ENCODE measurements at places on chromosomes 6 and 20.

GRCh38 chr6:42555477-42556457, 8.1 kb upstream of the UBR2 start:
- no peak for DNase-seq

DNA sequence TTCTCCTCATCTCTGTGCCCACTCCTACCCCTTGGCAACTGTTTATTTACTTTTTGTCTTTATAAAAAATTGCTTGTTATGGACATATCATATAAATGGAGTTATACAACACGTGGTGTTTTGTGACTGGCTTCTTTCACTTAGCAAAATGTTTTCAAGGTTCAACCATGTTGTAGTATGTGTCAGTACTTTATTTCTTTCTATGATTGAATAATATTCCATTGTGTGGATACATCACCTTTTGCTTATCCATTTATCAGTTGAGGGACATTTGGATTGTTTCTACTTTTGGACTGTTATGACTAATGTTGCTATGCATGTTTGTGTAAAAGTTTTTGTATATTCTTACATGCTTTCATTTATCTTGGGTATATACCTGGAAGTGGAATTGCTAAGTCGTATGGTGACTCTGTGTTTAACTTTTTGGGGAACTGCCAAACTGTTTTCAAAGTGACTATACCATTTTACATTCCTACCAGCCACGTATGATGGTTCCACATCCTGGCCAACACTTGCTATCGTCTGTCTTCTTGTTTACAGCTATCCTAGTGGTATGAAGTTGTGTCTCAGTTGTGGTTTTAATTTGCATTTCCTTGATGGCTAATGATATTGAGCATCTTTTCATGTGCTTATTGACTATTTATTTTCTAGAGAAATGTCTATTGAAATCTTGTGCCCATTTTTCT, 84.4 kb downstream of the SLX4IP start:
- no peak for DNase-seq

GRCh38 chr6:29748391-29749307, 25.4 kb downstream of the HLA-F start:
- peak; percentile 83 for DNase-seq

- no peak for DNase-seq
These were observed 158.7 kb downstream of the SCML4 start for GRCh38 chr6:107665382-107665781.

DNA sequence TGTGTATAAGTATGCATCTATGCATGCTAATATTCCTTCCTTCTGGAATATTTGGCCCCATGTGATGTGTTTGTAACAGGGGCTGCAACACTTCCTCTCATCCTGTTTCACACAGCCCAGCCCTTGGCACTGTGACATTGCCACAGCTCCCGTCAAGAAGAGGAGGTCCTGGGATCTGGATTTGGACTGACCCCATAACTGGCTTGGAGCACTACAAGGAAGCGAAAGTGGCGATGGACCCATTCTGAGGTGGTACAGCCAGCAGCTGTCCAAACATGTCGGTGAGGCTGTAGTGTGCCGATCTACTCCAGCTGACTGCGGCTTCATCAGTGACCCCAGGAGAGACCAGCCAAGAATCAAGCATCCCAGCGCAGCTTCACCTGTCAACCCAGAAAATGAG, 18.2 kb downstream of the SYNDIG1 start:
- no peak for DNase-seq

DNA sequence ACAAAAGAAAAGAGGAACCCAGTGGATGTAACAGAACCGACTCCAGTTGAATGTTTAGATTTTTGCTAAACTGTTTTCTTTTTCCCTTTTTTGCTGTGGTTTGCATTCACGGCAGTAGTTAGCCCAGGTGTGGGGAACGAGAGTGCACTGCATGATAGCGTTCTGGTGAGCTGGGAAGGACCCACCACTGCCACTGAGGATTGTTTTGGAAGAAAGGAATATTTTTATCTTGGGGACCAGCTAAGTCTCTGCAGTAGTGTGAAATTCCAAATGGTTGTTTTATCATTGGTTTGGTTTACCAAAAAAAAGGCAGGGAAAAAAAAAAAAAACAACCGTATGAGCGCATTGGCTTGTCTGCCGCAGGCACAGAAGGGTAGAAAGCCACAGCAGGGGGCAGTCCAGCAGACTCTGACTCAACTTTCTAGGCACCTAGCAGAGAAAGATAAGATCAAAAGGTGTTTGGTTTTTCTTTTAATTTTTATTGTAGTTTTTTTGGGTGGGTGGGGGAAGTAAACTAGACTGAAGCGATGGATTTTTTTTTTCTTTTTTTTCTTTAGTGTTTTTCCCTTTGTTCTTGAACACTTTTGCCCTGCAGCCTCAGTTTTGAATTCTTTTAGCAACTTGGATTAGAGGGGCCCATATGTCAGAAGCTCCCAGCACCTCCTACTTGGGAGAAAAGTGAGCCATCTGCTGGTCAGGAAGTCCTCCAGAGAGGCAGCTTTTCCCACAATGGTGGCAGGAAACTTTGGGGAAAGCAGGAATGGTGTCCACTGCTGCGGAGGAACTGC, 13.5 kb upstream of the RAB5IF start:
- peak; percentile 15 for DNase-seq

- no peak for DNase-seq
These were observed 45.3 kb upstream of the RAB32 start for GRCh38 chr6:146498309-146498708.

DNA sequence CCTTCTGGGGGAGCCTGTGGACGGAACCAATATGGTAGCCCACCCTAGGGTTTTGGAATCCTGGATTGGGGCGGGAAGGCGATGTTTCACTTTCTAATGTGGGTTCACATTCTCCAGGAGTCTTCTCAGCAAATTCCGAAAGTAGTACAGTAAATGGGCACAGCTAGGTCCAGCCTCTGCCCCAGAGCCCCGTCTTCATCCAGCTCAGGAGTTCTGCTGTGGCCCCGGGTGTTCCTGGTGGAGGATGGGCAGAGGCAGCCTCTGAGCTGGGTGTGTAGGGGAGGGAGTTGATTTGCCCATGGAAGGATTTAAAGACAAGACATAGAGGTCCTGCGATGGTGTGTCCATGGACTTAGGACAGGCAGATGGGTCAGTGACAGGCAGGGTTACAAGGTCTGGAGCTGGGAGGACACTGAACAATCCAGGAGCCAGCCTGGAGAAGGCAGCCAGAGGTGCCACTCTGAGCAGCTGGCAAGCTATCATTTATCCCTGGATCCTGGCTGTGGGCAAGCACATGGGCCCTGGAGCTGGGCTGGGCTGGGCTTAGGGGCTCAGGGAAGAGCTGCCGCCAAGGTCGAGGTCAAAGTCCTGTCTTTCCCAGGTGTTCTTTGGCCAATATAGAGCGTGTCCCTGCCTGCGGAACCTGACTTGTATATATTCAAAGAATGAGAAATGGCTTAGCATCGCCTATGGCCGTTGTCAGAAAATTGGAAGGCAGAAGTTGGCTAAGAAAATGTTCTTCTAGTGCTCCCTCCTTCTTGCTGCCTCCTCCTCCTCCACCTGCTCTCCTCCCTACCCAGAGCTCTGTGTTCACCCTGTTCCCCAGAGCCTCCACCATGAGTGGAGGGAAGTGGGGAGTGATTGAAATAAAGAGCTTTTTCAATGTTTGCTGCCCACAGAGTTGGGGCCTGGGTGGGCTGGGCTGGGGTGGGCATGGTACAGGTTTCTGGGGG, 6.7 kb downstream of the CLPSL1 start:
- no peak for DNase-seq

DNA sequence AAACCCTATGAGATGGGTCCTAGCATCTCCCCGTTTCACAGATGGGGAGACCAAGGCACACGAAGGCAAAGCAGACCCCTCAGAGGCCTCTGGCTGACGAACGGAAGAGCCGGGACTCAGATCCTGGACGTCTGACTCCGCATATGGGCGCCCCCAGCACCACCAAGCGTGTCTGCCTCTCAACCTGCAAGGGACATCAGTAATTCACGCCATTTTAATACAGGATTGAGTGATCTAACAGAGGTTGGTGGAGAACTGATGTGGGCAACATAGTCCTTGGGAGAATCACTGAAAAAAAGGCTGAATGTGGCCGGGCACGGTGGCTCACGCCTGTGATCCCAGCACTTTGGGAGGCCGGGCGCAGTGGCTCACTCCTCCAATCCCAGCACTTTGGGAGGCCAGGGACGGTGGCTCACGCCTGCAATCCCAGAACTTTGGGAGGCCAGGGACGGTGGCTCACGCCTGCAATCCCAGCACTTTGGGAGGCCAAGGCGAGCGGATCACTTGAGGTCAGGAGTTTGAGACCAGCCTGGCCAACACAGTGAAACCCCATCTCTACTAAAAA, 206.6 kb downstream of the DLL1 start:
- no peak for DNase-seq

DNA sequence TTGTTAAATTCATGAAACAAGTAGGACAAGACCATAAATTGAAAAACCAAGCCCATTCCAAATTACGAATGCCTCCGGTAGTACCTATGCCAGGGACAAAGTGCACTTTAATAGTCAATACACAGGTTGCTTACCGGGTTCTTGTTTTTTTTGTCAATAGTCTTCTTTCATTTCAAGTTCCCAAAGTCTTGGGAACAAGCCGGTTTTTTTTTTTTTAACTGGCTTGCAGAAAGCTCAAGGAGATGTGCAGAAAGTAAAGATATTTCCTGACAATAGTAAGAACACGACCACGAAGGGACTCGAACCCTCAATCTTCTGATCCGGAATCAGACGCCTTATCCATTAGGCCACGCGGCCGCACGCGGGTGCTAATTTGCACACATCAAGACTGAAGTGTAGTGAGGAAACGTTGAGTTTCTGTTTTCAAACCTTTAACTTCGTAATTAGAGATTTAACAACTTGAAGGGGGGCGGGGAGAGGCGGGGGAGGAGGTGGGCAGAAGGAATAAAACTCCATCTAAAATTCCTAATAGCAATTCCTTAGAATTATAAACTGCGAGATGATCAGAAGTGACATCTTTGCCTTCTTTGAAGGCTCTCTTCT, 181.0 kb downstream of the TRIM27 start:
- no peak for DNase-seq

DNA sequence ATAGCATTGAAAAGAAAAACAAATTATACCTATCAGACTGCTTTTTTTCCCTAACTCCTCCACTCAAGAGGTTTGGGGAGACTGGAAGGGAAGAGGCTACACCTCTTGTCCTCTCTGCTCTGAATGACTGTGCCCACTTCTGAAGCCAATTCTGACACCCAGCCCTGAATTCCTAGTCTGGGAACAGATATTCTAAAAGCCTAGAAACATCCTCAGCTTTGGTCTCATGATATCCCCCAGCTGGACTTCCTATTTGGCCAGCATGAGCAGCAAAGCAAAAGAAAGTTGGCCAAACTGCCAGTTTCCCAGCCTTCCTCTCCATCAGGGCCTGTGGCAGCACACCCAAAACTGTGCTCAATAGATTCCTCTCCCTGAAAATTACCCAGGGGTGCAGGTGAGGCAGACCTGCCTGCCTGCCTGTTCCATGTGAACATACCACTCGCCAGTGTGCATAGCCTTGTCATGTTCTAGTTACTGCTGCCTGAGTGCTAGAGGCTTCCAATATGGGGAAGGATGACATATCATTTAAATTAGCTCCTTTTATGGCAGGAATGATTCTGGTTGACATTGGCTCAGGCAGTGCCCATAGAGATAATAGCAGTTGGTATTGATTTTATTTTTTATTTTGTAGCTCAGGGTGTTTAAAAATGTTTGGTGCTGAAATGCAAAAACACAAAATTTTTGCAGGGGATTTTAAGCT, 152.1 kb upstream of the RIN2 start:
- DNase-seq, result no peak

DNA sequence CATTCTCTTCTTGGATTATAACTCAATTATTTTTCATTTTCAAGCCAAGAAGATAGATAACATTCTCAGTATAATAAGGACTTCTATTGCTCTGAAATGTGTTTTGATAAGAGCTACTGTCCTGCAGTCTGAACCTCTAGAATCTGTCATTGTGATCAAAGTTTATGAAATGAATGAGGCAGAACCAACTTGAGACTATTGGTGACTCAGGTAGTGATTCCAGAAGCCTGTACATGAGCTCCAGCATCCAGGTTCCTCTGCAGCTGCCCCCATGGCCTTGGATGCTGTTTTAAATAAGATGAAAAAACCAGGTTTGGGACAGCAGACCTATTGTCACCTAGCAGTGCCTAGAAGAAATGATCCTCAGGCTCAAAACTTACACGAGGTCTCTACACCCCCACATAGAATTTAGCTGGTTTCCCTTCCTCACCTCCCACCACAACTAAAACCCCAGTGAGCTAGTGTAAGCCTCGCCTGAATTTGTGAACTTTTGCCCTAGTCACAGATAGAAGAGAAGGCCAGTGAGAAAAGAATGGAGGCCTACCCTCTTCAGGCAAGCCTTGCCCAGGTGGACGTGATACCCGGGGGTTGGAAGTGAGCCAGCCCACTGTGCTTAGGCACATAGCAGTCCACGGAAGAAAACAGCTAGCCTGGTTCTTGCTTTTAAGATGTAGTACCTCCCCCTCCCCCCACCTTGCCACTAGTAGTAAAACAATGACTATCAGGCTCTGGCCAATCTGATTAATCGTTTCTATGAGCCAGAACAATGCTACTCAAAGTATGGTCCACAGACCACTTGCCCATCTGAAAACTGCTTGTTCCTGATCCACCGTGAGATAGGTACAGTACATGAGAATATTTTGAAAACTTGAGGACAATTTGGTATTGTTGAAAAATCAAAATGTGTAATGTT, 73.0 kb upstream of the SYNJ2 start:
- no peak for DNase-seq

- DNase-seq, result no peak
These were observed 9.2 kb downstream of the HSPA1B start for GRCh38 chr6:31836474-31837368.

DNA sequence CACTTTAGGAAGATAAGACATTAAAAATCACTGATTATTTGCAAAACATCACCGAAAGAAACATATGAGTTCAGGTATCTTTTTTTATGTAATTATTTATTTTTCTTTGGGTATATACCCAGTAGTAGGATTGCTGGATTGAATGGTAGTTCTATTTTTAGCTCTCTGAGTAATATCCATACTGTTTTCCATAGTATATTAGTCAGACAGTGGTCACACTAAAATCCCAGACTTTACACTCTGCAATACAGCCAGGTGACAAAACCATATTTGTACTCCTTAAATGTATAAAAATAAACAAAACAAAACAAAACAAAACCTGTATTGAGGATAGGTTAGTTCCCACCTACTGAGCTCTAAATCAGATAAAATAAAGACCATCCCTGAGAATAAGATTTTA, 1024.3 kb upstream of the EYS start:
- no peak for DNase-seq

DNA sequence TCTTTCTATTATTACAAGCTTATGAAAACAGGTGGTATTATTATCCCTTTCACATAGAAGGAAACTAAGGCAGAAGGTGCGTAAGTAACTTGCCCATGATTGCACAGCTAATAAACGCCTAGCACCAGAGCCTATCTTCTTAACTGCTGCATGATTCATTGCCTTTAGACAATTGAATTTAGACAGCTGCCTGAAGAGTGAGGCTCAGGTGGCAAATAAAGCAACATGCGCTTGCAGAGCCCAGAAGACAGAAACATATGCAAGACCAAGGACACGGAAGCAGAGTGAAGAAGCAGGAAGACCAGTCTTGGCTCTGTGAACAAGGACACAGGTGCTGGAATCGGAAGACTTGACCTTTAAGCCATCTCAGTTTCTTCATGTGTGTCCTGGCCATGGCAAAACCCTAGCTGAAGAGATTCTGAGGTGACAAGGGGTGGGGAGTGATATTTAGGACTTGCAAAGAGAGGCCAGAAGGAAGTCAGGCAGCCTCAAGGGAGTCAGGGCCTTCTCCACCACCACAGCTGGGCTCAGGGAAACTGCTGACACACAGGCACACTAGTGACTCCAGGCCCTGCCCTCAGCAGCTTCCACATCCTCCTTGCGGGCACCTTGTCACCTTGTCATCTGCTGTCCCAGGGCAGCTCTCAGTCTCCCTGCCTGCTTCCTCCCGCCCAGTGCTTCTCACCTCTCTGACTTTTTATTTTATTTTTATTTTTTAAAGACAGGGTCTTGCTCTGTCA, 91.7 kb upstream of the SLC22A16 start:
- no peak for DNase-seq

Data from effector CD8-positive, alpha-beta T cell (primary cell).